ENCODE measurements at places on chromosomes 5 and 9.

DNA sequence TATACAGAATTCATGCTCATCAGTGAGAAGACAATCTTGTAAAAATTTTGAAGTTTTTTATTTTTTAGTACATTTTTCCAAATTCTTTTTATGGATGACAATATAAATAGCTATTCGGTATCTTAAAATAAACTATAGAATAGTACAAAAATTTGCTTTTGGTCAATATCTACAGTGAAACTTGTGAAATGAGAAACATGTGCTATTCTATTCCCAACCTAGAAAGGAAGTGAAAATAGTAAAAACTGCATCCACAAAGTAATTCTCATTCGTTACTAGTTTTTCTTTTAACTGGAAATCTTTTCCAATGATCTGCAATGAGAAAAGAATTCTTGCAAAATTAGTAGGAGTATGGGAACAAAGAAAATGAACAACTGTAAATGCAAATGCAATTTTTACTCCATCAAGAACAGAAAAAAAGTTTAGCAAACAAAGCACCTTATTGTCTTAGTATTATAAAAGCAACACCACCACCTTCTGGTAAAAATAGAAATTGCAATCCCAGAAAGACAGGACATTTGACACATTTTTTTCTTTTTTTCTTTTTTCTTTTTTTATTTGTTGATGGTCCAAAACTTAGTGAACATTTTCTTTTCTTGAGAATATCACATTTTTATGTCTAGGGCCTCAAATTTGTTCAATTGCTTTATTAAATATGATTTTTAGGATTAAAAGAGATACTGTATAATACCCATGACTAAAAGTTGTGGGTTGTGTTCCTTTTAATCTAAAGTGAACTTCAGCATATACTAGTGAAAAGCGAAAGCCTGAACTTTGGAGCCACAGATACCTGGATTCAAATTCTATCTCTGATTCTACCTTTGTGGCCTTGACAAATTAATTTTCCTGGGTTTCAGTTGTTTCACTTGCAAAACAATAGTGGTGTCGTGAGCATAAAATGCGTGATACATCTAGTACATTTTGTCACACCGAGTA, 72.3 kb downstream of the SLCO4C1 start:
- DNase-seq: peak; percentile 34

- no peak for DNase-seq
These were observed 56.7 kb downstream of the GADD45G start for GRCh38 chr9:89661391-89661949.

DNA sequence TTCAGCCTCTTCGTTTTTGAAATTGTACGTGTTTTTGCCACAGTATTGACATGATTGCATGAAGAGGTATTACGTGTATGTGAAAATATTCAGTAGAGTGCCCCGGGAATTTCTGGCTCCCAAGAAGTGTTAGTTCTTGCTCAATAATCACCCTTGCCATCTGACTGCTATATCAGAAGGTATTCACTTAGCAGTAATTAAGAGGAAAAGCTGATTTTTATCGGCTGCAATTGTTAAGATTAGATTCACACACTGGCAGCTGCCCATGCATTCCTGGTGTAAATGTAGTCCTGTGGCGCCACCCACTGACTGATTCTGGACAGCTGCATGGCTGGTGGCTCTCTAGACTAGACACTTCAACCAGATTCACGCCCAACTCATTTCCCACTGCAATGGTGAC, 440.1 kb upstream of the ADAMTS16 start:
- peak; percentile 9 for DNase-seq

DNA sequence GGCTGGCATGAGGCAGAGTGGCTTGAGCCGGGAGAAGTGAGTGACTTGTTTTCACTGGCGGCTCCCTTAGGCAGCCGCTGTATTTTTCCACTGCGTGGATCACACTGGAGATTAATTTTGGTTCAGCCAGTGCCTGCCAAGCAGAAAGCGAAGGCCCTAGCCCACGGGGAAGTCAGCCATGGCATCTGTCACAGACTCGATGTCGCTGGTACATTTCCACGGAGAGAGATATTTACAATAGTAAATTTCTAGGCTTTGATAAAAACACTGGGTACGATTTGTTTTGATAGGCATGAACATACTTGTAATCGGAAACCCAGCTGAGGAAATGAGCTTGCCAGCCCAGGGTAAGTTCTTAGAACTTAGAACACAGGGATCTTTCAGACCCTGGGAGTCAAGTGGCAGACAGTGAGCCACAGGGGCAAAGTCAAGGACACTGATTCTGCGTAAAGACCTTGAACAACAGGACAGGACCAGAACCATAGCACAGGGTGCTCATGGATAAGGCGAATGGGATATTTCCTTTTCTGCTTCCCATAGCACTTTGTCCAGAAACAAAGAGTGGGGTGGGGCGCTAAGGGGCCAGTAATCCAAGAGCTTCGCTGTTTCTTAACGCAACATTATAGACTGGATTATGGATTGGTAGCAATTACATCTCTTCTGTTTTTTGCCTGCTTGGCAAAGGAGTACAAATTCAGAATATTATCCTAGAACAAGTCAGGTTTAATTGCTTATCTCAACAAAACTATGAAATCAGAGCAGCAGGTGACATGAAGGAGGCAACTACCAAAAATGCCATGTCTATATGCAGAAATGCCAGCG, 4.5 kb downstream of the DUSP1 start:
- DNase-seq: no peak

GRCh38 chr9:91533382-91533781, 109.8 kb upstream of the NFIL3 start:
- DNase-seq: no peak

DNA sequence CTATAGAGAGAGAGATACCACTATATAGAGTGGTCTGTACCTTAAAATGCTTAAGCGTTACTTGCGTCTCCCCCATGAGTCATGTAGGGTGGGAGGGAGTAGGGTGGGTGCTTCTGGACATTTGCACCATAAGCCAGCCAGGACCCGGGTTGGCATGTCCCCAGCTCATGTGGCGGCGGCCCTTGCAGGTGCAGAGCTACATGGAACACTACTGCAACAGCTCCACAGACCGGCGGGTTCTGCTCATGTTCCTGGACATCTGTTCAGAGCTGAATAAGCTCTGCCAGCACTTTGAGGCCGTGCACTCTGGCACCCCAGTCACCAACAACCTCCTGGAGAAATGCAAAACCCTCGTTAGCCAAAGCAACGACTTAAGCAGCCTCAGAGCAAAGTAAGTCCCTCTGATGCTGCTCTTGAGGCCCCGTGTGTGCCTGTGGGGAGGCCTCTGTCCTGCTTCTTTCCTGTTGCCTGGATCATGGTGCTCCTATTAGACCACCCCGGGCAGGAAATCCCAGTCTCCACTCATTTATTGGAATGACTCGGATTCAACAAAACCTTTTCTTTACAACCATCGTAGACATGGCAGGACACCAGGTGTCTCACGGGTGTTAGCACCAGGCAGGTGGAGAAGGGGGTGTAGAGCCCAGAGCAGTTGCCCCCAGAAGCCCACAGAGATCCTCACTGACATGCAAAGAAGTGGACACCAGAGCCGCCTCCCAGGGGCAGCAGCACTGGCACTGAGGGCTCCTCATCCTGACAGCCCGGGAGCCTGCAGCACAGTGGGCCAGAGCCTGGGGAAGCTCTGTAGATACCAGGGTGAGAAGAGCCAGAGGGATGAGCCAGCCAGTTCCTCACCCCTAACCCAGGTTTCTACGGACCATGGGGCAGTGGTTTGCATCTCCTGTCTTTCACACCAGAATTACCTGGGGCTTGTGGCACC, 8.8 kb downstream of the SPACA9 start:
- no peak for DNase-seq

DNA sequence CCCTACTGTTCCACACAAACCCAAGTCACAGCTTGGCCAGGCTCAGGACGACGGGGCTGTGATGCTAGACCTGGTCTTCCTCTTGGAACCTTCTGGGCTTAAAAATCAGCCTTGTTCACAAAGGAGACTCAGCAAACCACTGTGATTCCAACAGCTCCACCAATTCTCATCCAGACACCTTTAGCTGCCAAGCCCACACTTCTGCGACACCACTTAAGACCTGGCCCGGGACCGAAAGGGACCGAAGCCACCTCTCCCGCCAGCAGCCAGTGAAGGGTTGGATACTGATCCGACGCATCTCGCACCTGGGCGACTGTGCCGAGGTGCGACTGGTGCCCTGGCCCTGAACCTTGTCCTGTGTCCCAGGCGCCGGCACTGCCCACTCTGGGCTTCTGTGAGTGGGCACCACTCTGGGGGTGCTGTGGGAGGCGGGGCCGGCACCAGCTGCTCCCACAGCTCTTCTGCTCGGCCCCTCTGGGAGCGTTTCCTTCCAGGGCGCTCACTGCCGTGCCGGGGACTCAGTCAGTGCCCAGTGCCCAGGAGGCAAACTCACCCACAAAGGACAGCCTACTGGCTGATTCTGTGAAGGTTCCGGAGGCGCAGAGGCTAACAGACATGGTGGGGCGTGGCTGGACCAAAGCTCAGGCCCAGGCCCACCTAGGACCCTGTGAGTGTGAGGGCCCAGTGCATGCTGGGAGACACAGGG, 50.9 kb downstream of the EXD3 start:
- DNase-seq: no peak

DNA sequence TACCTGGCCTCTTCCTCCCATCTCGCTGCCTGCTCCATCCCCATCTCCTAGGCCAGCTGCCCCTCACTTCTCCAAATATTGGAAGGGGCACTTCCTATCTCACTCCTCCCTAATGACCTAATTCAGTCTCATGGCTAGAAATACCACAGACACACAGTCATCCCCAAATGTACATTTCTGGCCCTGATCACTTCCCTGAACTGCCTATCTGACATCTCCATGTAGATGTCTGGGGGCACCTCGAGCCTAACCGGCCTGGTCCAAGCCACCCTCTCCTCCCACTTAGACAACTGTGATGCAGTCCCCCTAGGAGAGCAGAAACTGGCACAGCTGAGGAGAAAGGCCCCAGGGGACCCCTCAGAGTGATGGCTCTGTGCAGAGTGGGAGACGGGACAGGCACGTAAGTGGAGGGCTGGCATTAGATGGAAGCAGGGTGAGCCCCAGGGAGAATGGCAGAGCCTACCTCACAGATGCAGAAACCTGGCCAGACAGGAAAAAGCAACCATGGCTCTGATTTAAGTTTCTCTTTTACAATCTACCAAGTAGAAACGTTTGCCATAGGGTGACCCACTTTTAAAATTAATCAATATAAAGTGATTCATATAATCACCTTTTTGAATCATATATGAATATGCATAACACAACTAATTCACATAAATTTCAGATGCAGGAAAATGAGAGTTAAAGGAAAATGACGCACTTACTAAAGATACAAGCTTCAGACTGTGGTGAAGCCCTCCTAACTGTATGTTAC, 22.1 kb downstream of the CAMSAP1 start:
- no peak for DNase-seq
